Right ventricle myocardium superior (tissue), 1 donor: ENCODE measurements at places on chromosomes 2 and 18.

GRCh38 chr18:78953566-78953965, 26.1 kb upstream of the SALL3 start:
- DNase-seq: no peak

- DNase-seq: no peak
These were observed 672.9 kb downstream of the SUCLG1 start for GRCh38 chr2:83786140-83786539.

DNA sequence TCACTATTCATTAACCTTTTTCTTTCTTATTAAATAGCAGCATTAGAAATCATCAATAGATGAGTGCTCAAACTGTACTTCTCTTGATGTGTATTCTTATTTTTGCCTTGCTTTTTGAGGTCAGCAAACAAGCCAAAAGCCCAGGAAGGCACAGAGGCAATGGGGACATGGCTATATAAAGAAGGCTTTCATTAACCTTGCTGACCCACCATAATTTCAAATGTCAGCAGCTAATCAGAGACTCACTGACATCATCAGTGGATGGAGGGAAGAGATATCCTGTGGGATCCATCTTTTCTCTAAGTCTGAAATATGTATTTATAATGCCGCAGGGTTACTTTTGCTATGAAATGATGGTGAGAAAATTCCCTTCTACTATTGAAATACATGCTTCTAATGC, 1162.8 kb upstream of the ACVR2A start:
- no peak for DNase-seq

DNA sequence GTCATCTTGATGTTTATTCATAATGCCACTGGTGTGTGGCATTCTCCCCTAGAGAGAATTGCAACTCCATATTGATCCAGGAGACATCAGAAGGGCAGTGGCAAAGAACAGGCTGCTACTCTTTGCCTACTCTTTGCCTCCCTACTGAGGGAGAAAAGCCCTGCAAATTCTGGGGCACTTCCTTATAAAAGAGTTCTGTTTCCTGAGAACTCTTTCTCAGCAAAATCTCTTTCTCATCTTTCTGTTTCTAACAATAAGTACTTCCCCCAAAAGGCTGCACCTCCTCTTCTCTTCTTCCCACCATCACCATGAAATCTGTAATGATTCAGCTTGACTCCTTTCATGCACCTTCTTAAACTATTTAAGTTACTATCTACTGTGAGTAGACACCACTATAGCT, 270.3 kb downstream of the MREG start:
- DNase-seq: no peak

GRCh38 chr2:219205165-219205538, 1.4 kb upstream of the ZFAND2B start:
- no peak for DNase-seq

- DNase-seq: peak; percentile 30
These were observed 38.5 kb downstream of the ANO7 start for GRCh38 chr2:241226723-241227572.

- DNase-seq: peak; percentile 27
These were observed 249.1 kb downstream of the FAM210A start for GRCh38 chr18:13477147-13477683.

GRCh38 chr2:65778137-65778536, 345.7 kb upstream of the SPRED2 start:
- no peak for DNase-seq

DNA sequence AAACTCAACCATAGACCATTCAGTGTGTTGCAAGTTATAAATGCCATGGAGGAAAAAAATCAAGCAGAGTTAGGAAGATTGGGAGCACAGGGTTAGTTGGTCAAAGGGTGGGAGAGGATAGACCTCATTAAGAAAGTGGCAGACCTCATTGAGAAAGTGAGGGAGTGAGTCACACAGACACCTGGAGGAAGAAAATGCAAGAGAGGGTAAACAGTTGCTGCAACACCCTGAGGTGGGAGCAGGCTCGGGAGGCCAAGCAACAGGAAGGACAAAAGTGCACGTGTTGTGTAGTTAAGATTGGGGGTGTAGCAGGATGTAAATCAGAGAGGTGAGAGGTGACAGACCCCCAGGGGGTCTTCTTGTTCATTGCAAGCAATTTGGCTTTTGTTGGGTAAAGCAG, 6.4 kb downstream of the IL1RL1 start:
- DNase-seq: no peak

GRCh38 chr18:36402765-36403396, 105.4 kb downstream of the FHOD3 start:
- peak; percentile 86 for DNase-seq

DNA sequence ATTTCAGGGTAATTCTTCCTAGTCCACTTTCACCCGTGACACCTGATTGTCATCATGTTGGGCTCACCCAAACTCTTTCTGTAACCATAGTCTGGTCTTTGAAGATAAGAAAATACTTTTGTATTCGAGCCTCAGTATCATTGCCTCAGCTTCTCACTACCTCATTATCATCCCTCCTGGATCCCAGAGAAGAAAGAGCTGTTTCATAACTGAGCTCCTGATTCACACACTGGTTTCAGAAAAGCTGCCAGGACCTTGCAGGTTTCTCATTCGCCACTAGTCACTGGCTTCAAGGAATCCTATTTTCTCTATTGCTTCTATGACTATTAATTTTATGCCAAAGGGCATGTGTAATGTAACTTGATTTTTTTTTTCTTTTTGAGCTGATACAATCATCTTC, 2.9 kb upstream of the CRIM1 start:
- DNase-seq: no peak

DNA sequence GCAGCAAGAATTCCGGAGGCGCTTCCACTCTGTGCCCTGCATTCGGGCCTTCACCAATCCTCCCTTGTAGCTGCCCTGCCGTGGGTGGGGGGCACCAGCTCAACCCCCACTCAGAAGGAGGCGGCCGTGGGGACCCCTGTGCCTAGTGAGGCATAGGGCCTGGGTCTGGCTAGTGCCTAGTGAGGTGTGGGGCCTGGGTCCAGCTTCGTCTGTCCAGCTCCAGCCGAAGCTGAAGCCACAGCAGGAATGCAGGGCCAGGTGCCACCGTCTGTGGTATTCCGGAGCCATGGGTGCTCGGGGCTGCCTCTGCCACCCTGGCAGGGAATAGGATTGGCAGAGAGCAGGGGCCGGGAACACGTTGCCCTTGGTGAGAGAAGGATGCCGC, 12.3 kb downstream of the ODC1 start:
- no peak for DNase-seq

GRCh38 chr2:237873897-237874551, 14.6 kb downstream of the RAMP1 start:
- DNase-seq: no peak

DNA sequence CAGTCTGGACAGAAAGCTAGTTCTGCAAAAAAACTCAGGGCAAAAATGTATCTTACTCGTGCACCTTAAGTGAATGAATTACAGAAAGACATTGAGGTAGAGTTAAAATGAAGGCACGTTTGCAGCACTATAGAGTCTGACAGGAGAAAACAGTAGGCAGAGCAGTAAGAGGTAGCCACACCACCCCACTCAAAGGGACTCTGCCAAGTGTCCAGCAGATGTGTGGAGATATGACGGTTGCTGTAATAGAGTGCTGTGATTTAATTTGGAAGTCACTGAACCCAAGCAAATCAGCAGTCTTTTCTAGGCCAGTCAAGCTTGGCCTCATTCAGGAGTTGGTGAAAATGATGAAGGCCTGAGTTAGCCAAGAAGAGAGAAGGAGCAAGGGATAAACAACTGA, 464.4 kb downstream of the PTPRM start:
- no peak for DNase-seq

DNA sequence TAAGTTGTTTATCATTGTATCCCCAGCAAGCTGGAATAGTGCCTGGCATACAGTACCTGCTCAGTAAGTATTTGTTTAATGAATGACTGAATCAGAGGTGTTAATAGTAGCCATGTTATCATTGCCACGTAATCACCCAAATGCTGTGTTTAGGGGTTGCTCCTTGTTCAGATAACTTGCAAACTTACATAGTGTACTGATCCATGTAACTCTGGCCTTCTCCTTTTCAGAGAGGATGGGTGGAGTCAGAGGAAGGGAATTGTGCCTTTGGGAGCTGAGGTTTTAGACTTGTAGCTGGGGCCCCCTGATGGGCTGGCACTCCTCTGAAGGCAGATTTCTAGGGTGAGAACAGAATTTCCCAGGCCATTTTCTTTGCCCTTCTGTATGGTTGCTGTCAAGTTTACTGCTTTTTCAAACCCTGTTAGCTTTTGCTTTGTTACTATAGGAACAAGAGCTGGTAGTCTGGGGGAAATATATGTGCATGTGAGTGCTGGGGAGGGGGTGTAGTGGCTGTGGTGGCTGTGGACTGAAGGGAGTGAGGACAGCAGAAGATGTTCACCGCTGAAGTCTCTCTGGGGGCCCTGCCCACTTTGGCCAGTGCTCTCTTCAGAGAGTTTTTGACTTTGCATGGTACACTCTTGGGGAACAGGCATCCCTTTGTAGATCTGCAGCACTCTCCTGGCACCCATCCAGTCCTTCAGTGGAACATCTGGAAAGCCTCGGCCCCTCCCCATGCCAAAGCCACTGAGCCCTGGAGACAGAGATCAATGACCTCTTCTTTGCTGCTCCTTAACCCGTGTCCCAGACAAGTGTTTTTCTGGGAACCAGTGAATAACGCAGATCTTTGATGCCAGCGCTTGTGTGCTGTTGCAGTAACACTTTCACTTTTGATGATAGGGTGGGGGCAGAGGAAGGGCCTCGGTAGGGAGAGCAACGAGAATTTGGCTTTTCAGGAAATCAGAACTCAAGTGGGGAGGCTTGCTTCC, 209.0 kb downstream of the PRKCE start:
- peak; percentile 68 for DNase-seq

- no peak for DNase-seq
These were observed 15.5 kb downstream of the CDCA7 start for GRCh38 chr2:173370198-173370597.

GRCh38 chr18:12911025-12911928, 27.2 kb upstream of the PTPN2 start:
- no peak for DNase-seq

DNA sequence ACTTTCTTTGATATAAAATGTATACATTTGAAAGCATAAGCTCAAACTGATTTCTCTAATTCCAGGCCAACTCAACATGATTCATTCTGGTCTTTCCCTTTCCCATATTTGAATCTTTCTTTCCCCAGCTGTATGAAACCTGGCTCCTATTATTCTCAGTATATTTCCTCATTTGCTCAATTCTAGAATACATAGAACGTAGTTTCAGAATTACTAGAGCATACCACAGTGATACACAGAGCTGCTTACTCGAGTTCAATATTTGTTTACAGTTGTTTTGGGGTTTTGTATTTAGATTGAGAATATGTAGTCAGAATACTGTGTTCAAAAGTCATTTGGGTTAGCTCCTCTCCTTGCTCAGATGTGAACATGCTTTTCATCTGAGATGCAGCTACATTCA, 43.0 kb downstream of the TNFRSF11A start:
- DNase-seq: no peak

DNA sequence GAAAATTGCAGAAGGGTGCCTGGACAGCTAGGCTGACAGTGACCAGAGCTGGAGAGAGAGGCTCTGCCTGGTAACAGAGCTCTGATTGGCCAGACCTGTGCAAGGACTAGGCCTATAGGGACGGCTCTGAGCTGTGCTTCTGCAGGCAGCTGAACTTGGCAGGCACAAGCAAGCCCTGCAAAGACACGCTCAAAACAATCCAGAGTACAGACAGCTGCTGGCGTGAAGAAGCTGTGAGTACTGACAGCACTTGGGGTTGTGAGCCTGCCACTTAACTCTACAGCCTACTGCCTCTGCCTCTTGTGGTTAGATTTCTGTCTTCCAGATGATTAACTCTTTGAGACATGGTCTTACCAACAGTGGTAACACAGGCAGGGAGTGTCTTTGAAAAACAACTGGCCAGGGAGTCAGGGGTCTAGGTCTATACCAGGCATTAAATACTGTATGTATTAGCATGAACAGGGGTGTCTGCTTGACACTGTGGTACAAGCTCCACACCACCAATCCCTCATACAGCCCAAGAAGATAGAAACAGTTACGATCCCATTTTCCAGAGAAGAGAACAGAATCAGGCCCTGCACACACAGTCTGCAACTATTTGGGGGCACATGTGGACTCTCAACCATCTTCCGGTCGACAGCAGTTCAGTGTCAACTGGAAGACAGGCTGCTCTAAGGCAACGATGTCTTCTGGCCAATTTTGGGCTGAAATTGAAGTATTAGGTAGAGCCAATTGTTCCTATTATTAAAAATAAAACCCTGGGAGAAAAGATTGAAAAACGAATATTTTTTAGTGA, 568.4 kb downstream of the TNS1 start:
- peak; percentile 90 for DNase-seq

- DNase-seq: no peak
These were observed 199.9 kb upstream of the FN1 start for GRCh38 chr2:215635788-215636139.

- no peak for DNase-seq
These were observed 254.7 kb downstream of the MREG start for GRCh38 chr2:215758691-215759090.

GRCh38 chr18:55406451-55406991, 181.5 kb downstream of the TCF4 start:
- DNase-seq: no peak
